Stimulated activated CD4-positive, alpha-beta T cell treated with anti-CD3 and anti-CD28 coated beads, TNF-alpha, amount 100 ng/mL, for 48 hours (primary cell): ENCODE measurements at places on chromosomes 16 and 17.

- no peak for DNase-seq
Observed at GRCh38 chr17:79801156-79802038, 4.5 kb upstream of the CBX8 start.

DNA sequence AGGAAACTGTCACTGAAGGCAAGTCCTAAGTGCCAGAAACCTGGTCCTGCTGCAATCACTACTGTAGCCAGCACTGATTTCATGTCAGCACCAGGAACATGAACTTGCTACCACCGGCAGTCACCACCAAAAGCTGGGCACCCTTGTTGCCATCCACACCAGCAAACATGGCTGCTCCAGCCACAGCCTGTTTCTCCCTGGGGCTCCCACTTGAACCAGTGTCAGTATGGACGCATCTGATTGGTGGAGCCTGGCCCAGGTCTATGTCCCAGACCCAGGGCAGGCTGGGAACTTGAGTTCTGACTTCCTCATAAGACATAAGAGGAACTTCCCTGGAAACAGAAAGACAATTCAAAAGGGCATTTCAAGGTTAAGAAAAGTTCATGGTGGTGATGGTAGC is 56.5 kb downstream of the COPRS start:
- no peak for DNase-seq

DNA sequence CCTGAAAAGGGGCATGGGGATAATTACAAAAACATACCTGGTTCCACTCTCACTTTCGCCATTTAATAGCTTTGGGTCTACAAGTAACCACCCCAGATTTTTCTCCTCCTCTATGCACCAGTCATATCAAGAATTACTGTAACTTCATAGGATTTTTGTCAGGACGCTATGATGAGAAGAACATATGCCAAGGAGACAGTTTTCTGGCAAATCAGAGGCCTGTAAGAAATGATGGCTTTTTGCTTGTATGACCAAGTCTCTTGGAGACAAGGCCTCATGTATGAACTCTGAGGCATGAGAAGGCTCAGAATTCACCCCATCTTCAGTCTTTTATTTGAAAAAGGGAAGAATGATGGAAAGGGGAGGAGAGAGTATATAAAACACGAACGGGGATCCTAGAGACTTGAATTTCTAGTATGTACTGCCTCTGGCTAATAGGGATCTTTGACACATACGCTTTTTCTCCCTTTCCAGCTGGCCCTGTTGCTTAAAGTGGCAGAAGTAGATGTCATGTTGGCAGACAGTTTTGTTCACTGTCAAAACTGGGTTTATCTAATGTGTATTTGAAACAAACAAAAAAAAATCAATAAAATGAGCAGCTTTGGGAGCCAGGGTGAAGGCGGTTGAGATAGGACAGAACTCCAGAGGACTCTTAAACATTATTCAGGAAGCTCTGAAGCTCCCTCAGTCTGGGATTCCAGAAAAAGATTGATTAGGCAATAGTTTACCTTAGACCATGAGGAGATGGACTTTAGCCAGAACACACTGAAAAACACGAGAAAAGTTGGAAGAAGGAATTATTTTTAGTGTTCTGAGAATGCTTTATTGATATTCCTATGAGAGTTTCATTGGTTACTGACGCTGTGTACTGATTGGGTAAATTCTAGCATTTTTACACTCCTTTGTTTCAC is 656.6 kb downstream of the WWOX start:
- no peak for DNase-seq

GRCh38 chr16:1763521-1764511 is 7.5 kb downstream of the NME3 start:
- no peak for DNase-seq

- DNase-seq: no peak
Observed at GRCh38 chr17:31448467-31449077, 57.1 kb downstream of the RAB11FIP4 start.

GRCh38 chr17:43860077-43860725 is 13.2 kb downstream of the CD300LG start:
- DNase-seq: no peak

- no peak for DNase-seq
Observed at GRCh38 chr17:41602524-41602923, 10.0 kb downstream of the KRT16 start.

DNA sequence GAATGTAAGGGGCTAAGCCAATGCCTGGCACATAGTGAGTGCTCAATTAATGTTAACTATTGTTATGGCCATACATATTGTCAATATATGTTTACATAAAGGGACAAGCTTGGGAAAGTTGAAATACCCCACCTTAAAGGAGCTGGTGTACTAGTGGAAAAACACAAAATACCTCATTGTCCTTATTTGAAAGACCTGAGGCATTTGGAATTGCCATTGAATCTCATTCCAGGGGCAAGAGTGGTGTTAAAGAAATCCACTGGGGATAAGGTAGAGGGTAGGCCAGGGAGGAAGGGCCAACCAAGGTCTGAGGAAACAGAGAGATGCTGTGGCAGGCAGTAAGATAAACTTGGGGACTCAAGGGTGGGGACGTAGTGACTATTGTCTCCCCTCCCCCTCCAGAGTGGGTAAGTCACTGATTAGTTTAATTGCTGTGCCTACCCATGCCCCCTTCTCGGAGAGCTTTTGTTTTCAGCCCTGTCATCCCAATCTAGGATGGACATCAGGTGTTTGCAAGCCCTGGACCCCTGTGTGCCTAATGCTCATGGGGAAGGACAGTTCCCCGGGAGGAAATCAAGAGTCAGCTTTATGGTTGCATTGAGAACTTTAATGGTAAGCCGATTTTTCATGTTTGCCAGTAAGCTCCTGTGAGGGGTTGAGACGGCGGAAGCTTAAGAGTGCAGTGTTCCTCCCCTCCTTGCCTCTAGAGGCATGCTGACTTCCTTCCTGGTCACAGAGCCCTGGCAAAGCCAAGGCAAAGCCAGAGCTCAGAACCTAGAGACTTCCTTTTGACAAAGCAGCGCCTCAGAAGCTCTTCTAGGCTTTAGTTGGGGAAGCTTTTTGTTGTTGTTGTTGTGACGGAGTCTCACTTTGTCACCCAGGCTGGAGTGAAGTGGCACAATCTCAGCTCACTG is 2.5 kb upstream of the HEATR9 start:
- DNase-seq: no peak

DNA sequence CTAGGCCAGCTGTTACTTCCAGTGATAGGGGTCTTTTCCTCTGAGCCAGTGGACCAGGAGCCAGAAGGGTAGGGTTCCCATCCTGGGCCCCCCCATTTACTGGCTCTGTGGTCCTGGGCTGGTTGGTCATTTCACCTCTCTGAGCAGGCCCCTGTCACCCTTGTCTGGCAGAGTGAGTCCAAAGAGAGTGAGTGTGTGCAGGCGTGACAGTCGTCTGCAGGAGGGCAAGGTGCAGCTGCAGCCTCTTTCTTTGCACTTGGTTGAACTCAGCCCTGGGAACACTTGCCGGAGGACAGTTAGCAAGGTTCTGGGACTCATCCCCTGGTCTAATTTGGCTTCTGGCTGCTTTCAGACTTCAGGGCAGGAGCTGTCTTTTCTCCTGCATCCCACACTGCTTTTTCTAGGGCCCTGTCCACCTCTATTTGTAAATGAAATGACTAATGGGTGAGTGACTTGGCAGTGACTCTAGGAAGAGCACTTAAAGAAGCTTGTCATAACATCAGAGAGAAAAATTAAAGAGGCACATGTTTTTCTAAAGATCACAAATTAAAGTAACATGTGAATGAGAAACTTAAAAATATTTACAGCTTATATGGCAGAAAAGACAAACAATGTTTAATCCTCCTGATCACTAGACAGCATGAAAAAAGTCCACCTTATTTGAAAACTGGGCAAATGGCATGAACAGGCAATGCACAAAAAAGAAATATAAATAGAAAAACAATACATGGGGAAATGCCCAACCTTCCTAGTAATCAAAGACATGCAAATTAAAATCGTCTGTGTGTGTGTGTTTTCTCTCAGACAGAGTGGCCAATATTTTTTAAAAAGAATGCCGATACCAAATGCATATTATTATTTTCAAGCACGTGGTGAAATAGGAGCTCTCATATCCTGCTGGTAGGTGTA is 137.5 kb downstream of the NTN1 start:
- no peak for DNase-seq

- no peak for DNase-seq
Observed at GRCh38 chr16:65600629-65601028, 478.8 kb upstream of the CDH11 start.

DNA sequence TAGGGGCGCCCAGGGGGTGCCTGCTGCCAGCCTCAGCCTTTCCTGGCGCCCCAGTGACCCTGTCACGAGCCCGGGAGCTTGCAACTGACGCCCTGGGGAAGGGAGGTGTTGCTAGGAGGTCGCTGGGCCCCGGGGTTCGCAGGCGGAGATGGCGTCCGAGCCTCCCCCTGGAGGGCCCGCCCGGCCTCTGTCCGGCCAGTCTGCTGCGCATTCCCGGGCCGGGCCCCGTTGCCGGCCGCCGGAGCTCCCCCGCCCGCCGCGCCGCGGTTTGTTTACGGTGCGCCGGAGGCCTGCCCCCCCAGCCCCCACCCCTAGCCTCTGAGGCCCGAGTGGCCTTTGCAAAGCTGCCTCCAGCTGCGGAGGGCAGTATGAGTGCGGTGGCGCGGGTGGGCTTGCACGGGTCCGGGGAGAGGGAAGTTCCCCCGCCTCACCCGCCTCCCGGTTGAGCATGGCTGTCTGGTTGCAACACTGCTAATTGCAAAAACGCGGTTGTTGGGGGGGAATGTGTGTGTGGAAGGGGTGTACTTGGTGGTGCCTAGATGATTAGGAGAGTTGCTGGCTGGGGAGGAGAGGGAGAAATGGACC is 514 bp downstream of the THRA start:
- no peak for DNase-seq

DNA sequence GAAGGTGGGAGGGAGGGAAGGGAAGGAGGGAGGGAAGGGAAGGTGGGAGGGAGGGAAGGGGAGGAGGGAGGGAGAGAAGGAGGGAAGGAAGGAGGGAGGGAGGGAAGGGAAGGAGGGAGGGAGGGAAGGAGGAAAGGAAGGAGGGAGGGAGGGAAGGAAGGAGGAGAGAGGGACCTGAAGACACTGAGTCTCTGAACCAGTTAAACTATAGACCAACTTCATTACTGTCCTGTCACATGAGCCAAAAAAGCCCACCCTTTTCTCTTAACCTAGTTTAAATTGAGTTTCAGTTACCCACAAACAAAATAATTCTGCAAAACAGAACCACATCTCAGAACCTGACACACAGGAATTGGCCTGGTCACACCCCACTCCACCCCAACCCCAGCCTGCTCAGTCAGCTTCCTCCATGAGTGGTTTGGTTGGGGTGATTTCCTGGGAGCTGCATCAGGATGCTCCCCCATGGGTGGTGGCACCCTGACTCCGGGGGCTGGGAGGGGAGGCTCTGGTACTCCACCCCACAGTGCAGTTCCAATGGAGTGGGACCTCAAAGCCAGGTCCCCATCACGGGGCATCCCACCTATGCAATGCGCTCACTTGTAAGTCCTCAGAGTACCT is 4.7 kb upstream of the PRR29 start:
- no peak for DNase-seq

- no peak for DNase-seq
Observed at GRCh38 chr17:79916991-79917901, 78.0 kb upstream of the CBX4 start.

- DNase-seq: no peak
Observed at GRCh38 chr16:86824751-86825296, 246.5 kb downstream of the FOXL1 start.

DNA sequence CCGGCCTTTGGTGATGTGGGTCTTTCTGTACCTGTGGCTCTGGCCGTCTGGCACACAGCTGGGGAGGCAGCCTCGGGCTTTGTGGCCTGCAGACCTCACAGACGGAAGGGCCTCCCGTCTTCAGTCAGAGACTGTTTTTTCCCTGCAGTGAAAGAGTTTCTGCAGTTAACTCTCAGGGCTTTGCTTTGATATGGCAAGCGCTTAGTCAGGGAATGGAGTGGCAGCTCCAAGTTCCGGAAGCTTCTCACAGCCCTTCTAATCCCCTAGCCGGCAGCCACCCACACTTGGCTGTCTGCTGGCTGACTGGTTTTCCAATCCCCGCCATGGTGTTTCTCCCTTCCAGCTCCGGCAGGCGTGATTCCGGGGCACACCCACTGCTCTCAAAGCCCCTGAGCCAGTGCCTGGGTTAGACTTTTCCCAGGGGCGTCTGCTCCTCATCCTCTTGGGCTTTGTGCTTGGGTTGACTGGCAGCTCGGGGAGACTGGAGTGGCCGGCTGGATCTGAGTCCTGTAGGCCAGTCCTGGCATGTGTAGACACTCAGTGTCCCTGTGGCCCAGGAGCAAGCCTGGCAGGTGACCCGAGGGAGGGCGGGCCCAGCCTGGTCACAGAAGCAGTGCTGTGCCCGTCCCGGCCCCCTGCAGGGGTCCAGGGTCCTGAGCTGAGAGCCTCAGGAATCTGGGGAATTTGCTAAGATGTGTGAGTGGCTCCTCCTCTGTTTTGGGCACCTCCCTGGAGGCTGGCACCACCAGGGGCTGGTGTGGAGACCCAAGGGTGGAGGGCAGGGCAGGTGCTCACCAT is 29.9 kb downstream of the BAIAP2 start:
- no peak for DNase-seq

- DNase-seq: no peak
Observed at GRCh38 chr16:59655031-59655430, 920.9 kb upstream of the GOT2 start.

DNA sequence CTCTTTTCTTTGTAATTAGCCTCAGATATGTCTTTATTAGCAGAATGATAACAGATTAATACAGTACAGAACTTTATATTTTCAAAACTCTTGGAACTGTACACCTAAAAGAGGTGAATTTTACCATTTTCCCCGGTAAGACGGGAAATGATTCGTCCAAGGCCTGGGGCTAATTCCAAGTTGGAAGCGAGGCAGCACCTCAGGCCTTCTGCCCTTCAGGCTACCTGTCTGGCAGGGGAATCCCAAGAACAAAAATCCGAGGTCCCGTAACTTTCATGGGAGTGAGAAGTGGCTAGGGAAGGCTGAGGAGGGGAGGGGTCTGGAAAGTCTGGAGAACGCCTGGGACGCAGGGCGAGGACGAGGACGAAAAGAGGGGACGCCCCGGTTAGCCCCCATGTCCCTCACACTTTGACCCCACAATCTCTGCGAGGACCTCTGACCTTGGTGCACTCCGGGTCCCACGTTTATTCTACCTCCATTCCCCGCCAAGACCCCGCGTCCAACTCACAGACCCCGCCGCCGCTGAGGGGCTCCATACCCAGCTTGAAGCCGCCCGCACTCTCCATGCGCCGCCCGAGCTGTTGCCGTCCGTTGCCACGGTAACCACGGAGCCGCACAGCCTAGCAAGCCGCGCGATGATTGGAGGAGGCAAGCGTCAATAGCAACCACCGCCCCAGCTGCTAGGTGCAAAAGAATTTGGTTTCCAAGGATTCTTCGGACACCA is at the start of gene HYDIN:
HYDIN (minus strand) TSS at position 601 of the 724 bp plus-strand sequence. CDS start 43,827 bp downstream, outside the sequence.
- DNase-seq: peak; percentile 20

GRCh38 chr17:29342158-29342765 is 47.9 kb upstream of the TAOK1 start:
- DNase-seq: no peak

GRCh38 chr17:49414622-49415350 is at the start of gene PHB1:
PHB1 (minus strand) TSS chr17:49414882; CDS start chr17:49413264, 1,618 bp downstream.
- peak; percentile 86 for DNase-seq

GRCh38 chr17:62712171-62712581 is 84.7 kb downstream of the MRC2 start:
- DNase-seq: no peak

GRCh38 chr16:27427538-27427937 is 25.6 kb downstream of the IL21R start:
- DNase-seq: no peak
